Stimulated activated CD4-positive, alpha-beta T cell treated with anti-CD3 and anti-CD28 coated beads, Interleukin-2, amount 100 ng/mL, for 24 hours (primary cell): ENCODE measurements at places on chromosomes 3 and 15.

- DNase-seq: no peak
Measured at GRCh38 chr3:137987723-137988122, 22.2 kb upstream of the CLDN18 start.

GRCh38 chr3:114214542-114215341, 22.6 kb downstream of the ZNF80 start:
- peak; percentile 38 for DNase-seq

DNA sequence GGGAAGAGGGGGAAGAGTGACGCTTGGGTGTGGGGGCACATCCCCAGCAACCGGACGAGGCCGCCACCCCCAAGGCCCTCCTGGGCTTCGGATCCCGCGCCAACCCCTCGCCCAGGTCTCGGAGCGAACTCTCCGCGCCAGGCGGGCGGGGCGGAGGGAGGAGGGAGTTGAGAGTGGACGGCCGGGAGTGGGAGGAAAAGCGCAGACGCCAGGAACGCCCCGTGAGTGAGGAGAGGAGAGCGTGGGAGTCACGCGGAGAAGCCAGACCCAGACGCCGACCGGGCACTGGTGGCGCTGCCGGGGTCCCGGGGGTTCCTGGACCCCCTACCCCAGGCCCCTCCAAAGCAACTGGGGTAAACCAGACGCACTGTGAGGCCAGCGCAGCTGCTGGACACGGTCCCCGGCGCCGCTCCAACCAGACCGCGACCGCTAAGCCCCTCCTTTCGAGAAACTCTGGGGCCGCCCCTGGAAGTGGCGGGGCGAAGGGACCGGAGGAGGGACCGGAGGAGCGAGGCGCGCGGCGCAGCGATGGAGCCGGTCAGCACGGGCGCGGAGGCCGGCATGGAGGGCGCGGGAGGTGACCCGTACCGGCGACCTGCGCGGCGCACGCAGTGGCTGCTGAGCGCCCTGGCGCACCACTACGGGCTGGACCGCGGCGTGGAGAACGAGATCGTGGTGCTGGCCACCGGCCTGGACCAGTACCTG, at the start of gene EFCC1:
Gene EFCC1 (plus strand): TSS at position 204 of the 705 bp plus-strand sequence. CDS start 325 bp downstream, at position 529.
- no peak for DNase-seq

DNA sequence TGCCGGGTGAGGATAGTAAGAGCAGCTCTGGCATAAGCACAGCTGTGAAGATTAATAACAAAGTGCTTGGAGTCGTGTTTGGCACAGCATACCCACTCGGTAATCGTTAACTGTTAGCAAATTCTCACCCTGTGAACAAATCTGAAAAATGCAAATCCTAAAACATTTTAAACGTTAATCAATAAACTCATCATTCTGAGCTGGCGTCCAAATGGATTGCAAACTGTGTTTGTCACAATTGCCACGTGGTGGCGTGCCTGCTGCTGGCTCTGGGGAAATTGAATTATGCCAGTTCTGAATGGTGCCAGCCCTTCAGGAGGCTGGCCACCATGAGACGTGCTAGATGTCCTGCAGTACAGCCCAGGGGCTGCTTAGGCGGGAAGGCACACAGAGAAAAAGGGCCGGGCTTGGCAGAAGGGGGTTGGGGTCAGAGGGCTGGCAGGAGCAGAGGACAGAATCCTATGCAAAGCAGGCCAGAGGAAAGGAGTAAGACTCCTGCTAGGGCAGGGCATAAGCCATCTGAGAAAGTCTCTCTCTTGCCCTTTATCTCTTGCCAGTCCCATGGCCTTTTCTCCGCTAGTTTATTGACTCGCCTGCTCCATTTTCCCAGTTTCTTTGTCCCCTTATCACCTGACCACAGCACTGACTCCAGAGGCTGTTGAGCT, 22.1 kb upstream of the POLG start:
- no peak for DNase-seq

GRCh38 chr15:78265137-78265460, 737 bp downstream of the DNAJA4 start:
- no peak for DNase-seq
